KBM-7 (cell line): ENCODE measurements at places on chromosomes 1 and 21.

GRCh38 chr1:23810818-23811540 lies 10.4 kb upstream of the GALE start:
- DNase-seq, result peak; percentile 96

DNA sequence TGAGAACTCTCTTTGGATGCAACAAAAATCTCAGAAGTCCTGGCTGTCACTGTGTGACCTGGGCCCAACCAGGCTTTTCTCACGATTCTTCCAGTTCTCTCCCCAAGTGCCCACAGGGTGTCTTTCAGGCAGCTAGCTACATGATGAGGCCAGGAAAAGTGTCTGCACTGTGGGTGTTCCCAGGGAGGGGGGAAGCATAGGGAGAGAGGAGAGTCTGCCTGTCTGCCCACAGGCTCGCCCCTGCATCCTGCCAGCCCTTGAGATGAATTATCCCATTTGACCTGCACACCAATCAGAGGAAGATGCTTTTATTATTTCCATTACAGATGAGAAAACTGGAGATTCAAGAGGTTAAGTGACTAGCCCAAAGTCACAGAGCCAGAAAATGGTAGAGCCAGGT lies 27.8 kb downstream of the FOXO6 start:
- no peak for DNase-seq

DNA sequence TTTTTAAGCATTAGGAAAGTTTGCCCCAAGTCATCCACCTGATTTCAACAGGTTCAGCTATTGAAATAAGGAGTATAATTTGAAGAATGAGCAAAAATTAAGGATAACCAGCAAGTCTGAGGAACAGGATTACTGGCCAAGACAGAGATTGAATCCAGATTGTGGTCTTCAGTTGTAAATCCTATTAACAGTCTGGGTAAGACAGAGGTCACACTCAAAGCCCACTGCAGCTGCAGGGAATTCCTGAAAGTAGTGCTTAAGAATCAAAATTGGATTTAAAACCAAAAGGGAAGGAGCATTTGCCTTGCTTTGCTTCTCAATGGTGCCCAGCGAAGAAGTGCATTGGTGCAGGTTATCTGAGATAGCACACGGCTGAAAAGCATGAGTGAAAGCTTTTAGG lies 6.4 kb upstream of the LORICRIN start:
- DNase-seq, result no peak

DNA sequence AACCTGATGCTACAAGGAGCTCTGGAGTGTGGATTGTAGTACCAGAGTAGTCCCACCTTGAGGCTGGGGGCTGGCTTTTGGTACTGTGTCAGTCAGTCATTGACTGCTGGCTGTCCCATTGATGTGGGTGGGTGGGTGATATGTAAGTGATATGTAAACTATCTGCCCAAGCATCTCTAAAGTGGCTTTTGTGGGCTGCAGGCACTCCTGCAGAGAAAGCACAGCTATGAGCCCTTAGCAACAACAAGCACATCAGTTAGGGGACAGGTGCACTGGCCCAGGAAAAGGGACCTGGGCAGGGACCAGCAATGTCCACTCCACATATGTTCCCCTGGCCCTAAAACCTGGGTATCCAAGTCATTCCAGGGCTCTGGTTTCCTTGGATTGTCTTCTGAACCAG lies 109.9 kb downstream of the TAS1R2 start:
- DNase-seq, result no peak

DNA sequence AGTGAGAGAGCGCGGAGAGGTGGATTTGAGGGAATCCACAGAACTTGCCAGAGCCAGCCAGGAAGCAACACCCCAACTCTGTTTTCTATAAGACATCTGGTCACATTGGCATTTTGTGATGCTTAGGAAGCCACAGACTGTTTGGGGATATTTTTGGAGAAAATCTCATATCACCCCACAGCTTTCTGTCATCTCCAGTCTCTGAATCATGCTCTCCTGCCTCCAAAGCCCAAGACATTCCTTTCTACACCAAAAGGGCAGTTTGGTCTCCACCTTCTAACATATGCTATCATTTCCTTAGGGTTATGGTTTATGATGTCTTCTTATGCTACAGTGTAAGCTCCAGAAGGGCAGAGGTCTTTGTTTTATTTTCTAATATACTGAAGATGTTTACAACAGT lies 14.4 kb upstream of the BCL10 start:
- no peak for DNase-seq

- DNase-seq, result no peak
These were observed 15.1 kb downstream of the KCNC4 start for GRCh38 chr1:110225212-110225611.

DNA sequence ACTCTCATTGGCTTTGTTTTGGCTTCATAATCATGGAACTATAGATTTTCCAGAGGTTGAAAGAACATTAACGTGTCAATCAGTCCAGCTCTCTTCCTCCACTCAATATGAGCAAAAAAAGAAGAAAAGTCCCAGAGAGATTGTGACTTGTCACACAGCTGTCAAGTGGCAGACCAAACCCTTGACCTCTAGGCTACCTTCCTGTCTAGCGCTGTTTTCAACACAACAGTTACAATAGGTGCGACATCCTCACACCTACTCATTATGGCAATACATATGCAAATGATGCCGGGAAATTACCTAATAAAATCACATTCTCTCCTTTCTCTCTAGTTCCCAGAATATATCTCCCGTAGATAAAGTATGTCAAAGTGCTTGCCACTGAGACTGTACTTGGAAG lies 1.1 kb downstream of the WARS2 start:
- no peak for DNase-seq

GRCh38 chr1:39898648-39899603 lies 2.8 kb downstream of the MYCL start:
- no peak for DNase-seq

- DNase-seq, result no peak
These were observed 426.8 kb upstream of the VAMP3 start for GRCh38 chr1:7344299-7344698.

GRCh38 chr1:74465193-74465681 lies 47.2 kb downstream of the LRRC53 start:
- DNase-seq, result no peak

- no peak for DNase-seq
These were observed 164.2 kb downstream of the CACNA1E start for GRCh38 chr1:181647314-181648035.

- no peak for DNase-seq
These were observed 71.3 kb downstream of the TMEM53 start for GRCh38 chr1:44602634-44603628.

DNA sequence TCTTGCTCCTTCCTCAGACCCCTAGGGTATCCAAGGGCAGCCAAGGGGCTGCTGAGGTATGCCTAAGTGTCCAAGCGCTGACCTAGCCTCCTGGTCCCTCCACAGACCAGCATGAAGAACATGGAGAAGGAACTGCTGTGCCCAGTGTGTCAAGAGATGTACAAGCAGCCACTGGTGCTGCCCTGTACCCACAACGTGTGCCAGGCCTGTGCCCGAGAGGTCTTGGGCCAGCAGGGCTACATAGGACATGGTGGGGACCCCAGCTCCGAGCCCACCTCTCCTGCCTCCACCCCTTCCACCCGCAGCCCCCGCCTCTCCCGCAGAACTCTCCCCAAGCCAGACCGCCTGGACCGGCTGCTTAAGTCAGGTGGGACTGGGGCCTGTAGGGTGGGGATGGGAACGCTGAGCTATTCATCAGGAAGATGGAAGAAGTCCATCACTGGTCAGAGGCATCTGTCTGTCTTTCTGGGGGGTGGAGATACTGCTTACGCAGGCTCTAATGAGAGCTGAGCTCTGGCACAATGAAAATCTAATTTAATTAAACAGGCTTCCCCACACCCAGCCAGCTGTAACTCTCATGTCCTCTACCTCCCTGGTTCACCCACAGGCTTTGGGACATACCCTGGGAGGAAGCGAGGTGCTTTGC lies 1.8 kb downstream of the TRIM46 start:
- no peak for DNase-seq

DNA sequence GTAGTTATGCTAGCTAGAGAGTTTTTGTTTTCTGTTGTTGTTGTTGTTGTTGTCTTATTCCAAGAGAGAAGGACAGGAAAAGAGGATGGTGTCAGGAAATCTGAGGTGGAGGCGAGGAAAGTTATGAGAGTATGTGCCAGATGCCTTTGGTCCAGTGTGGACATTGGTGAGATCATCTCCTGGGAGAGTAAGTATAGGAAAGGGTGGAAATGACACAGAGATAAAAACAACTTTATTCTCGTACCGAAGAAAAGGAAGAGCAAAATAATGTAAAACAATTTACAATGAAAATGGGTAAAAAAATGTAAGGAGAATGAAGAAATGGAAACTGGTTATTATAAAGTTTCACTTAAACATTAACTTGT lies 97.4 kb upstream of the ADGRL2 start:
- DNase-seq, result no peak

GRCh38 chr1:101697072-101697471 lies 299.7 kb downstream of the OLFM3 start:
- DNase-seq, result no peak

GRCh38 chr1:211879475-211879874 lies 48.9 kb upstream of the LPGAT1 start:
- DNase-seq, result no peak

DNA sequence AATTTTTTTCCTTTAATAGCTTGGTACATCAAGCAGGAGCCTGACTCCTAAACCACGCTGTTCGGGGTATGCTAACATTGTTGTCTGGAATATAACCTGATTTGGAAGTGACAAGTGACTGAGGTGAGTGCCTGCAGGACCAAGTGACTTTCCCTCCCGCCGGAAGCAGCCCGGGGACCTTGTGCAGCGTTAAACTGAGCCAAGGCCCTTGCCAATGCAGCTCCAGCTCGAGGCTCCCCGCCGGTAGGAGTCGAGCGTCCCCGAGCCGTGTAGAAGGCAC lies 716 bp upstream of the MTARC1 start:
- no peak for DNase-seq

DNA sequence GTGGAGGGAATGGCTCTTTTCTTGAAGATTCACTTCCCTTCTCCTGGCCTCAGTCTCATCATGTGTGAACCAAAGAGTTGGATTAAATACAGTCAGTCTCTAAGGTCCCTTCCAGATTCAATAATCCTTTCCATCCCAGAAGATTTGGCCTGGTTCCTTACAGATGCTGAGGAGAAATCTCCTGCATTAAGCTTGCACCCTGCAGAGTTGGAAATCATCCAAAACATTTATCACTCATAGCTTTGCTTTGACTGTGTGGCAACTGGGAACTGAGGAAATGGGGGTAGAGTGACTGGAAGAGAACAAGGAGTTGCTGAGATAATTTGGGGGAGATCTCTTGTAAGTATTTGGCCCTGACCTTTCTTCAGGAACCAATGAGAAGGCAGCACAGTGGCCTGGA lies 220.5 kb upstream of the SGIP1 start:
- no peak for DNase-seq

- no peak for DNase-seq
These were observed 41.6 kb upstream of the USP1 start for GRCh38 chr1:62395291-62395690.
